Psoas muscle (tissue), 8 donors: ENCODE measurements at places on chromosomes 7 and 10. TPM values are rescaled to one million over a fixed set of nuclear protein-coding genes. Genes with fewer than 3 reads are reported as not detected.

Gene PVRIG
- total RNA-seq, result not detected

Gene CLDN12
- 42.2 TPM for total RNA-seq

DNA sequence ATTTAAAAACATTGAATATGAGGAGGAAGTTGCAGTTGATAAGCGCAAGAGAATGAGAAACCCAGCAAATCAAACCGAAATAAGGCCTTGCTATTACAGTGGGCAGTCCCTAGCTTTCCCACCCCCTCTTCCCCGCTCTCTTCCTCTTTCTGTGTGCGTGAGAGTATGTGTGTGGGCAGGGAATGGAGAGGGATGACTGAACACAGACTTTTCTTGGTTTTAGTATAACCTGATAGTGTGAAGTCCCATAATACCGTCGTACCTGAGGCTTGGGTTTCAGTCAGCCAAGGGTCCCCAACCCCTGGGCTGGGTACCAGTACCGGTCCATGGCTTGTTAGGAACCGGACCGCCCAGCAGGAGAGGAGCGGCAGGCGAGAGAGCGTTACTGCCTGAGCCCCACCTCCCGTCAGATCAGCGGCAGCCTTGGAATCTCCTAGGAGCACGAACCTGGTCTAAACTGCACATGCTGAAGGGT, 255.3 kb downstream of the CELF2 start:
- no peak for DNase-seq

GRCh38 chr10:127310430-127310829, 114.0 kb upstream of the INSYN2A start:
- no peak for DNase-seq

Gene FAM25A
- not detected for total RNA-seq
